ENCODE measurements at places on chromosomes 16 and 17.

- DNase-seq: no peak
Measured at GRCh38 chr16:51343411-51343810, 192.3 kb upstream of the SALL1 start.

DNA sequence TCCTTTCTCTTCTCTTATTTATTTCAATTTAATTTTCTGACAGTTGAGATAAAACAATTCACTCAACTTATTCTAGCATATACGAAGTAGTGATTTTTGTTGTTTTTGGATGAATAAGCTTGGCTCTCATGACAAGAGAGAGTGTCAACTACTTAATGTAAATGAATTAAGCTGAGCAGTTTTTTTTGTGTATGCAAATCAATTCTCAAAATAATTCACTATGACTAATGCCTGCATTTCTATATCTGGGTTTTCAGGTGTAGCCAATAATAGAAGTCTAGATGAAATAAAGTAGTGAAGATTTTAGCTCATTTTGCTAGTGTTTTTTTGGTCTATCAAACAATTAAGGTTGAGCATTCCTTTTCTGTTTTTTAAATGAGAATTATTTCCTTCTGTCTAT lies 1354.0 kb downstream of the CDH8 start:
- DNase-seq: peak; percentile 6

- DNase-seq: peak; percentile 11
Measured at GRCh38 chr17:68011199-68011665, 15.0 kb upstream of the C17orf58 start.

DNA sequence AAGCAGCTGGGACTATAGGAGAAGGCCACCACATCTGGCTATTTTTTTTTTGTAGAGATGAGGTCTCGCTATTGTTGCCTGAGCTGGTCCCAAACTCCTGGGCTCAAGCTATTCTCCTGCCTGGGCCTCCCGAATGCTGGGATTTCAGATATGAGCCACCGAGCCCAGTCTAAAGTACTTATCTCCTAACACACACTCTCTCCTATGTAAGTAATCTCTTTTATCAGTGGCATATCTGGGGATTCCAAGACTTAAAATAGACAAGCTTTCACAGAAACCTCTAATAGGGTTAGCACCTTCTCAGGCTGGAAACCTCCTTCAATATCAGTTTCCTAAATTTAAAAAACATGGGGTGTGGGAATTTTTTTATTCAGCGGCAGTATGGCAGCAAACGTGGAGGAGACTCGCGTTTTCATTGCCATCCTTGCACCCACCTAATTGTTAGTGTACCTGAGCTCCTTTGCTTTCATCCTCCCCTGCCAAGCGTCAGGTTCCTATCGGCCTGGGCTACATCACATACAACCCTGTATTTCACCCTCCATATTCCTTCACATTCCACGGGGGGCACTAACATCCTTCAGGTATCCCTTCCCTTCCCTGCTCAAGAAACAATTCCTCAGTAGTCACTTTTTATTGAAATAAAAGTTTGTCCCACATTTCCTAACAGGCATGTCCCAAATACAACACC lies 1.1 kb downstream of the EZH1 start:
- DNase-seq: no peak

DNA sequence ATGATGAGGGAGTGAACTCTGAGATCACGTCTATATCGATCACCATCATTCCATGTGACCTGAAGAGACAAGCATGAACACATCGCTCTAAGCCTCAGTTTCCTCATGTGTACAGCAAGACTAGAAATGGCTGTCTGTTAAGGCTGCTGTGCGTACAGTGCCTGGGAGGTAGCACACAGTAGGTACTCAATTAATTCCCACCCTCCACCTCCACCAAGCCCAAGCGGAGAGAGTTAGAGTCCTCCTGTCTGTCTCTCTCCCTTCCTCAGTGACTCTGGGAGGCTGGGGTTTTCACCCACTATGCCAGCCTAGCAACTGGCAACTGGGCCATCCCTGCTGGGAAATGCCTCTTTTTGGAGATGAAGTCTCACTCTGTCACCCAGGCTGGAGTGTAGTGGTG lies 318.3 kb upstream of the CCL2 start:
- no peak for DNase-seq

GRCh38 chr16:10616756-10617640 lies 36.6 kb upstream of the EMP2 start:
- DNase-seq: peak; percentile 20

DNA sequence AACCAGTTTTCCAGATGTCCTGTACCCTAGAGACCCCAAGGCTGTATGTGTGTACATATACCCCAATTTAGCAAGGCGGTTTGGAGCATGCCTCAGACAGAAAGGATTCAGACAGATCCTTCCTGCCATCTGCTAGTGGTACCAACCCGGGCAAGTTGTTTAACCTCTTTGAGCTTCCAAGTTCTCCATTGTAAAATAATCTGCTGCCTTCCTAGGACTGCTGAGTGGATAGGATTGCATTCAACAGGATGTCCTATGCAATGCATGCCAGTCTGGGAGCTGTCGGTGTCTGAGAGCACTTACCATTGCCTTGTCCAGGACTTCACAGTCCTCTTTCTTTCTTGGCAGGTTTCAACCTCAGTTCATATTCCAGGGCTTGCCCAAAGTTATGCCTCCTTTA lies 1.9 kb downstream of the CDH13 start:
- DNase-seq: no peak

- no peak for DNase-seq
Measured at GRCh38 chr17:57855391-57856035, 5.7 kb upstream of the MRPS23 start.

GRCh38 chr16:85520853-85521521 lies 92.1 kb upstream of the GSE1 start:
- no peak for DNase-seq

DNA sequence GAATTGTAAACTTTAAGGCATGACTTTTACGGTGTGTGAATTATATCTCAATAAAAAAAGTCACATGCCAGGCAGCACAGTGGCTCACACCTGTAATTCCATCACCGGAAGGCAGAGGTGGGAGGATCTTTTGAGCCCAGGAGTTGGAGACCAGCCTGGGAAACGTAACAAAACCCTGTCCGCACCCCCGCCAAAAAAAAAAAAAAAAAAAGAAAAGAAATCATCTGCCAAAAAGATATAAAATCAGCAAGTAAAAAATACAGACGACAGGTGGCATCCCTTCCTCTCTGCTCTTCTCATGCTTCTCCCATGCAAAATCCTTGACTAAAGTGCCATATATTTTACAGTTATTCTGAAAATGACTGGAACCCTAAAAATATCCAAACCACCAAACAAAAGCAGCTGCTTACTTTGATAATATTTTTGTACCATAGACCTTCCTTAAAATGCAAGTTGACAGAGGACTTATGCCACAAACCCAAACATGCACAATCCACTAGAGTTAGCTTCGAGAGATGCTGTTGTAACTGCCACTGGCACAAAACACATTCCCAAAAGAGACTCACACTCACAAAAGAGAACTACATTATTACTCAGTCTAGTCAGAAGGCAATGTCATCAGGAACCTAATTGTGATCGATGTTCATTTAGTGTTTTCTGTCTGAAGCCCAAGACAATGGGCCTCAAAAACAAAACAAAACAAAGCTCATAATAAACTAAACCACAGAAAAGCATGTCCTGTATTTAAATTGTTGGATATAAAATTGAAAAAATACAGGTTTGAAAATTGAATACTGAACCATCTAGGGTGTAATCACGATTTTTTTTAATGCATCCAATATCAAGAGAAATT lies 2.4 kb downstream of the CRLF3 start:
- no peak for DNase-seq

- no peak for DNase-seq
Measured at GRCh38 chr16:57997528-57998265, 2.8 kb downstream of the ZNF319 start.

DNA sequence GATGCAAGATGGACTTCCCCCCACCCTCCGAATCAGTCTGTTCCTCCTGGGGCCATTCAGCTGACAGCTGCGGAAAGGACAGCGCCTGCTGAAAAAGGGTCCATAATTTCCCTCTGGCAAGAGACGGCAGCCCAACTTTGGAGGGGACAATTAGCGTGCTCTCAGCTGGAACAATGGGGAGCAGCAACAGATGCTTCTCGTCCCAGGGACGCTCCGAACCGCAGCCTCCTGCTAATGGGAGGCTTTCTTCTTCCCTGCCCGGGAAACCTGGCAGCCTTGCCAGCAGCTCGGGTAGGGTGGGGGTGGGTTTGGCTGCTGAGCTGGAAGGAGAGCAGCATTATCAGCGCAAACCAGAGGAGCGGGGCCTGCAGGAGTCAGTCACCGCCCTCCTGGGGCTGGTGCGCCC lies 500.0 kb upstream of the SALL1 start:
- peak; percentile 11 for DNase-seq

GRCh38 chr17:2511138-2511461 lies 588 bp downstream of the METTL16 start:
- DNase-seq: no peak

GRCh38 chr16:50679266-50679665 lies 1.8 kb downstream of the SNX20 start:
- no peak for DNase-seq

DNA sequence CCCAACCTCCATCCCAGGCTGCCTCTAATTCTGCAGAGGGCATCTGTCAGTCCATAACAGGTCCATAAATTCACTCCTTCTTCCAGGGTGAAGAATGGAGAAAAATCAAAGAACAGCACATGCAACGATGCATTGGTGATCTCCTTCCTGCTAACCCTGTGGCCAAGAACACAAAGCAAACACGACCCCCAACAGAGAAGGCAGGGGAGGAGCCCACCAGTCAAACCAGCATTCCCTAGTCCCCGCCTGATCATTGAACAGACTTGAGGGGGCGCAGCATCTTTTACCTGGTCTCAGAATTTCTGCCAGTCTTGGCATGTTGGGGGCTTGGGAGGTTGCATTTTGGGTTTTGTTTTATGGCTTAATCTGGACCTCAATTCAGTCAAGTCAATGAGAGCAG lies 476.0 kb downstream of the SLC39A11 start:
- no peak for DNase-seq

Measured in putamen (tissue), 1 donor.